ENCODE measurements at places on chromosomes 7 and 10.
A peak's percentile ranks its signal among the peaks of the same experiment; 100 is the strongest.

- DNase-seq = no peak
Observed at GRCh38 chr7:144785521-144785920, 50.3 kb downstream of the TPK1 start.

DNA sequence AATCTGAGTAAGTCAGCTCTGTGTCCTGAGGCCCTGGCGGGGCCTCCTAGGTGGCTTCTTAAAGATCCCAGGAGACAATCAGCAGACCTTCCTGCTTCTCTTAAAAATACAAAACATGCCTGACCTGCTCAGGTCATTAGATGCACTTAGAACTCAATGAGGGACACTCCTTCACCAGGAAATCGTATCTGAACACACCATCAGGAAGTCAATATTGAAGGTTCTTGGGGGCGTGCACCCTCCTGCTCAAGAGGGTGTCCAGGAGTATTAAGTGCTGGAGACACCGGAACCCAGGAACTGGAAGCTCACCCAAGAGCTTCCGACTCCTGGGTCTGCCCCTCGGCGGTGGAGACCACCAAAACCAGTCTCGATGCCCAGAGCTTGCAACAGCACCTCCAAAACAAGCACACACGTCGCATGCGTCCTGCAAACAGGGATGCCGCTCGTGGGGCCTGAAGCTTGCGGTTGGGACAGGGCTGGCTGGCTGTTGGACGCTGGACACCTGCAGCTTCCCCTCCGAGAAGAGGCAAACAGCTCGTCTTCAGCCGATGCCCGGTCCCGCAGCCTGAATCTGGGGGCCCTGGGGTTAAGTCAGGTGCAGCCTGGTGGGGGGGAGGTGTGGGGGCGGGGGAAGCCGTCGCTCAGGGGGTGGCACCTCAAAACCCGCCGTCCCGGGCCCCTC lies 803 bp downstream of the RAPGEF5 start:
- no peak for DNase-seq

DNA sequence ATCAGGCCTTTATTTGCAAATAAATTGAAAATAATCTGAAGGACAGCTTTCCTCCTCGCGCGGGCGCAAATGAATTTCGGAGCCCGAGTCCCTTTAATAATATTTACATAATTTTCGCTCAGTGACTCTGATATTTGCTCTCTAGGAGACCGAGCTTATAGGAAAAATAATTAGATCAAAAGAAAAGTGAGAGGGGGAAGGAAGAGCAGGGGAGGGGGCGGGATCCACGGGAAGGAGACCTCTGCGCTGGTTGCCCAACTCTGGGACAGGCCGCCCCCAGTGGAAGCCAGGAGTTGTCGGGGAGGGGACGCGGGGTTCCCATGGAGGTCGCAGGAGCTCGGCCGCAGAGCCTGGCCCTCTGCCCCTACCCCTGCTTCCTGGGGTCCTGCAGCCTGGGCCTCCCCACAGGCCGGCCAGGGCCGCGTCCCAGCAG lies 5.8 kb downstream of the UNCX start:
- DNase-seq = no peak

GRCh38 chr7:135690566-135690965 lies 28.3 kb downstream of the STMP1 start:
- DNase-seq = peak; percentile 90

- DNase-seq = peak; percentile 25
Observed at GRCh38 chr10:101358706-101359300, 4.8 kb downstream of the BTRC start.

DNA sequence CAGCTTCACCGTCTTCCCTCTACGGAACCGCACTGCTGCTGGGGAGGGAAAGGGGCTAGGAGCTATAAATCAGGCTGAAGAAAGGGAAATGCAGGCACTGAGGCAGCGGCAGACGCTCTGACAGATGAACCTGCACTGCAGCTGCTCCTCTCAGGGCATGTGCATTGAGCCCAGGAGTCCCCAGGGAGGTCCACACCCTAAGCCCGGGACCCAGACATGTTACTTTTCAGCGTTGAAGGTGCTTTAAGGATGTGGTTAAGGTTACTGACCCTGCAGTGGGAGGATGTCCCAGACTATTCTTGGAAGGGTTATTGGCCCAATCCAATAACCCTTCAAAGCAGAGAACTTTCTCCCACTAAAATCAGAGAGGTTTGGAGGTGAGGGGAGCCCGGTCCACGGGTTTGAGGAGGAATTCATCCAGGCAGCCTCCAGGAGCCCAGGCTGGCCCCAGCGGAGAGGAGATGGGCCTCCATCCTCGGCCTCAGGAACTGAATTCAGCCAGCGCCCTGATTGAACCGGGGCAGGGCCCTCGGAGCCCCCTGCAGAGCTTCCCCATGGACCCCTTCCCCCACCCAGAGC lies 75.4 kb downstream of the ADARB2 start:
- DNase-seq = no peak

- DNase-seq = no peak
Observed at GRCh38 chr7:30468041-30468440, 10.5 kb downstream of the NOD1 start.

GRCh38 chr7:7491044-7491443 lies 44.6 kb downstream of the COL28A1 start:
- DNase-seq = no peak

- no peak for DNase-seq
Observed at GRCh38 chr10:126124046-126124445, 227.7 kb downstream of the FANK1 start.

GRCh38 chr7:8277394-8277982 lies 15.5 kb upstream of the ICA1 start:
- no peak for DNase-seq

DNA sequence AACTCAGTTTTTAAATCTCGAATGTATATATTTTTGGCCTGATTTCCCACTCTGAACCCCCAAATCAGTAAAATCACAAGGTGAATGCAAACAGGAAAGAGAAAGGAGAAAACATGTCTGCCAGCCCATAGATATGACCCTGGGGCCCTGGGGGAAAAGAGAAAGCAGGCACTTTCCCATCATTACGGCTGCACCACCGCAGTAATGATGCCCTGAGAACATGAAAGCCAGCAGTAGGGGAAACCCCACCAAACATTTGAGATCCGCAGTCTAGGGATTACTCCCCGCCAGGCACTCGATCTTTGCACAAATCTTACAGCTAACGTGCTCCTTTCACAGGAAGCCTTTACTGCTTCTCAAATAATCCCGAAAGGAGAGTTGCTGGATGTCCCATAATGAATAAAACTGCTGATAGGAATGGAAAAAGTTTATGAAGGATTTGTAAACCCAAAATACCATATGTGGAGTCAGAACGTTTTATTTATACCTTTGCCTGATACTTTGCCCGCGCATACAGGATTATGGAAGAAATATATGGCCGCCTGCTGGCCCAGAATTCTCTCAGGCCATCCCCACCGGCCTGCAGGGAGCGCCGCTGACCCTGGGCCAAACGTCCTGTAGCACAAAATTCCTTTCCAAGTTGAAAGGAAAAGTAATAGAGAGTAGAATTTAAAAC lies 180.0 kb upstream of the INHBA start:
- DNase-seq = no peak

GRCh38 chr7:44615149-44615611 lies 8.8 kb downstream of the OGDH start:
- DNase-seq = peak; percentile 55

DNA sequence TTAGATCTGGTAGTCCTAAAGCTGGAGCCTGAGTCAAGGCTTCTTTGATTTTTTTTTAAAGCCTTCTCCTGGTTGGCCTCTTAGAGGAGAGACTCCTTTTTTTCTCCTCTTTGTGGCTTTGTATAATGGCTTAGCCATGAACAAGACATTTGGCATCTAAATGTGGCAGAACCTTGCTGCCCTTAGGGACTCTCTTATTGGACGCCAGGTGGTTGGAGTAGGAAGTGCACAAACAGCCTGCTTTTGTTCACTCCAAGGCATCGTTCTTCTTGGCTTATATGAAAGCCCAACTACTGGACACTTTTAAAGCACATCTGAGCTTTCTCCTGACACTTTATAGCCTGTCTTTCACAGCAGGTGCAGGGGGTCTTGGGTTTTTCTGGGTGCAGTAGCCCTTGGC lies 25.0 kb downstream of the ZPBP start:
- DNase-seq = no peak

DNA sequence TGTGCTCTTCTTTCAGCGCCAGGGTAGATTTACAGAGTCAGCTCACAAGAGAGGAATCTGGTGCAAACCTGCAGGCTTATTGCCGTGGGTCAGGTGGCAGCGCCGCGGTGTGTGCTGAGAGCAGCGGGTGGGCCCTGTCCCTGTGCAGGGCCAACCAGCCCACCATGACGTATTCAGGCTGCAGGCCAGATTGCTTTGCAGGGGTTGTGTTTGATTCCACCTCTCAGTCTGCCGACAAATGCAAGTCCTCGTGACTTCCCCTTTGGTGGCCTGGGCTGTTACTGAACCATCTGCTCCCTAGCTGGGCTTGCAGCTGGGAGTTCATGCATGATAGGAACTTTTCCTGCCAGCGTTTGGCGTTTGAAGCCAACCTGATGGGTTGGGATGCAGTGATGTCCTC lies 66.7 kb upstream of the LEP start:
- no peak for DNase-seq

DNA sequence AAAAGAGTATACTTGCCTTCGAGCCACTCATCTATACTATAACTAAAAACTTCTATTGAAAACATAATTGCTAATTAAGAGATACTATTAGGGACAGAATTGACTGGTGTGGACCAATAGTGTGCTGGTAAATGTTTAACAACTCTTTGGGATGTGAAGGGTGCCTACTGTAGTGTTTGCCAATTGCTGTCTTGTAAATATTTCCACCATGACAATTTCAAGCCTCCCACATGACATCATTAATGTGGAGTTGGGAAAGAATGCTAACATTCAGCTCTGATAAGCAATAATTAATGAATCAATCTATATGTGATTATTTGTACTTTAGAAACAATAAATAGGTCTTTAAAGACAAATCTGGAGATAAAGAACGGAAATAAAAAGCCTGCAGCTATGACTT lies 136.8 kb downstream of the DGKB start:
- DNase-seq = peak; percentile 56

- DNase-seq = peak; percentile 14
Observed at GRCh38 chr7:35630024-35630972, 64.6 kb downstream of the HERPUD2 start.

GRCh38 chr7:29488203-29488970 lies 75.2 kb upstream of the PRR15 start:
- no peak for DNase-seq

DNA sequence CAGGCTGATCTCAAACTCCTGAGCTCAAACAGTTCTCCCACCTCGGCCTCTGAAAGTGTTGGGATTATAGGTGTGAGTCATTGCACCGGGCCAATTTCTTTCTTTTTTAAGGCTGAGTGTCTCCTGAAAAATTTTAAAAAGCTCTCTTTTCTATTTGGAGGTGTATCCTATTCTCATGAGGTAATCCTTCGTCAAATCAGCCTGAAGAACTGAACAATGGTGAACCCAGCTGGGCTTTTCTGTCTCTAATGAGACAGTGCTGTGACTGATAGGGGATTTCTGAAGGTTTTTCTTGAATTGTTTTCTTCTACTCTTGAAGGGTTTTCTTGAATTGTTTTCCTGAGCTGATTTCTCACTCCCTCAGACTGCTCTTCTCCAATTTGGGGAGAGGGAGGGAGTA lies 30.9 kb upstream of the CALU start:
- no peak for DNase-seq

DNA sequence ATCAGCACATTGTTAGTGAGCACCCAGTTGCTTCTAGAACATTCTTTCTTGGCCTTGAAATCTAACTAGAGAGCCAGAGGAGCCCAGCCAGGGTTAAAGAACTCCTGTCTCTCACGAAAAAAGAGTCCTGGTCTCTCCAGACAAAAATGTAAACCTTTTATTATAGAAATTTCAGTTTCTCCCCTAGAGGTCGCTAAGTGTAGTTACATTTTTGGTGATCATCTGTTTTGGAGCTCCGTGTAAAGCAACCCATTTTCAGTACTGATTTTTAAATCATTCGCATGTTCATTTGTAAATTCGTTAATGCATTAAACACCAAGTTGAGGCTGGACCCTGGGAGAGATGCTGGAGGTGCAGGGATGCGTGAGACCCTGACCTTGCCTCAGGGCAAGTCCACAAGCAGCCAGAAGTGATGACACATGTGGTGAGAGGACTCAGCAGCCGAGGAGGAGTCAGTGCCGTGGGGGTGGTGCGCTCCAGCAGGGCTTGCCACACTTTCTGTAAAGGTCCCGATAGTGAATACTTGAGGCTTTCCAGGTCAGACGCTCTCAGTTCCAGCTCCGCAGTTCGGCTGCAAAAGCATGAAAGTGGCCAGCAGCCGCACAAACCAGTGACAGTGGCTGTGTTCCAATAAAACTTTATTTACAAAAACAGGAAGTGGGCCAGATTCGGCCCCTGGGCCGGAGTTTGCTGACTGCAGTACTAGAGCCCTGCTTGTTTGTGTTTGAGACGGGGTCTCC lies 578.6 kb upstream of the FOXK1 start:
- peak; percentile 12 for DNase-seq

DNA sequence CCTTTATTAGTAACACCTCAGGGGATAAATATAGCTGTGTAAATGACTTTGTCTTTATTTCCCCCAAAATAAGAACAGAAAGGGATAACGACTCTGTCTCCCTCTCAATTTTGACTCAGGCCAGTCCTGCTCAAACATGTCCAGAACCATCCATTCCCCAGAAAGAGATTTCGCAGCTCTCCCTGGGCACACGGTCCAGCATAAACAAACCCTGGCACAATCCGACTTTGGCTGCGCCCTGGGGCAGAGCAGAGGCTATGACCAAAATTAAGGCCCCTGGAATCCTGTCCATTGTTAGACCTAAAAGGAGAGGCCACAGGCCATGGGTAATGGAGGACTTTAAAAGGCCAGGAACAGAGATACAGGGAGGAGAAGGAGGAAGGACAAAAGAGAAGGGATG lies 99.1 kb downstream of the PRPF18 start:
- DNase-seq = no peak

DNA sequence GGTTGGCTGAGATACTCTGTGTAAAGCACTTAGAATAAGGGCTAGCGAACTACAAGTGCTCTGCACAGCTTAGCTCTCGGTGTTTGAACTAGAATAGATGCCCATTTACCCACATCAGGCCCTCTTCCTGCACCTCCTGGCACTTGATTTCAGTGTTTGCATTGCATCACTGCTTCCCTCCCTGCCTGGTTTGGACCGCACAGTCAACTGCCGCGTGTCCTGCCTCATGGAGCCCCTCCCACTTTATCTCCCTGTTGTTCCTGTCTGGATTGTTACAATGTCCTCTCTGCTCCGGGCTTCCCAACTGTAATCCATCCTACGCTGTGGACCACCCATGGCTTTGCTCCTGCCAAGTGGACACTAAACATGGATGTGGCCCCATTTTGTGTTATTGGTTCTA lies 2.3 kb downstream of the FAM107B start:
- DNase-seq = no peak
